ENCODE measurements at places on chromosomes 4 and X.

- no peak for DNase-seq
These were observed 52.9 kb upstream of the HPRT1 start for GRCh38 chrX:134407065-134407376.

- DNase-seq, result no peak
These were observed 161.0 kb upstream of the FAM241A start for GRCh38 chr4:111984169-111984819.

DNA sequence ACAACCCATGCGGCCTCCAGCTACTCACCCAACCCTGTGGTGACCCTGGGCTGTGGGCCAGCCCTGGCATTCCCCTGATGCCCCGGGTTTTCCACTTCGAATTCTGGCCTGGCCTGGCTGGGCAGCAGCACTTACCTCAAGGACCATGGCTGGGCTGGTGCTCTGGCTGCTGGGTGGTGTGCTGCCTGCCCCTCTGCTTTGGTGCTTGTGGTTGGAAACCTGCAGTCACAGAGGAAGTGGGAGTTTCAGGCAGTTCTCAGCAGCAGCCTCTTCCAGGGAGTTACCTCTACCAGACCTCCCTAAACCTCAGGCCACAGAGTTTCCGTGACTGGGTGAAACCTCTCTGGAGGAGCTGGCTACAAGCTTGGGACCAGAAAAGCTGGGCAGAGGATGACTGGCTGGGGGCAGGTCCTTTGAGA, at the start of gene CXCR3:
CXCR3 (minus strand) TSS at position 209 of the 419 bp plus-strand sequence; CDS start at position 147, 62 bp downstream.
- peak; percentile 91 for DNase-seq

- no peak for DNase-seq
These were observed 21.1 kb downstream of the CPZ start for GRCh38 chr4:8613421-8614364.

DNA sequence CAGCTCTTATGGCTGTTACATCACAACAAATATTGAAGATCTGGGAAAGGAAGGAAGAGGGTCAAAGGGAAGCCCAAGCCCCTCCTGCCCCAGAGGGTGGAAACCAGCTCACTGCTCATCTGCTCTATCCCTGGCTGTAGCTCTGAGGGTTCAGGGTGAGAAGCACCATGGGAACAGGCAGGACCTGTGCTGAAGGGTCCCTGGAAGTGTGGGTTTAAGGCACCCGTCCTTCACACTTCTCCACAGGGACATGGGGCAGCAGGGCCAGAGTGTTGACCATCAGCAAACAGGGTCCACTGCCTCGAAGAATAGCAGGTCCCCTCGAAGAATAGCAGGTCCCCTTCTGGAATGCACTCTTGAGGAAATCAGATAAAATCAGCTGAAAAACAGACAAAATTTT, 4.4 kb downstream of the RTL5 start:
- no peak for DNase-seq

- no peak for DNase-seq
These were observed 19.9 kb upstream of the CPLX1 start for GRCh38 chr4:845836-846251.

- peak; percentile 22 for DNase-seq
These were observed 69.5 kb downstream of the PDE5A start for GRCh38 chr4:119559044-119559647.

DNA sequence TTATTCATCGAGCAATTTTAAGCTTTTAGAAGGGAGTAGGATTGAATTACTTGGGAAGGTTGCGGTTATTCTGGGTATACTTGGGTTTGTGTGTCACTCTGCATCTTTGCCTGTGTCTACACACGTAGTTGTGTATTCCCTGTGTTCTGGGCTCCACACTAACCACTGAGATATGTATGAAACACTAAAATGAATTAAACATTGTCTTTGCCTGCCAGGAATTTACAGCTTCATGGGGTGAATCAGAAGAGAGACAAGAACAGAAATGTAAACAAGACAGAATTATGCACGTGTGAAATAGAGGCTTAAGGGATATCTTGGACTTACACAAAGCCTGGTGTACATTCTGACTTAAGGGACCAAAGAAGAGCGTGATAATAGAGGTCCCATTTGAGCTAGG, 228.5 kb downstream of the AFF2 start:
- no peak for DNase-seq

GRCh38 chr4:23219779-23220408, 527.2 kb downstream of the GBA3 start:
- no peak for DNase-seq

DNA sequence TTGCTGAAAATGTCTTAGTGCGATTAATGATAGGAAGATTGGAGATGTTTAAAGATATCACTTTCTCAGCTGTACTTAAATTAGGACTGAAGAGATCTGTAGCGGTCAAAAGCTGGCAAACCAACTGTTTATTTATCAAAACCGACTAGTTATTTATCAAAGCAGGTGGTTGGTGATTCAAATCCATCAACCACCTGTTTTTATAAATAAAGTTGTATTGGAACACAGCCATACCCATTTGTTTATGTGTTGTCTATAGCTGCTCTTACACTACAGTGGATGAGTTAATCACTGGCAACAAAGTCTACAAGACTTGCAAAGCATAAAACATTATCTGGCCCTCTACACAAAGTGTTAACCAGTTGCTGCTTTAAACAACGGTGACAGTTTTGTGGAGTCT, 76.8 kb downstream of the IL15 start:
- DNase-seq, result no peak

DNA sequence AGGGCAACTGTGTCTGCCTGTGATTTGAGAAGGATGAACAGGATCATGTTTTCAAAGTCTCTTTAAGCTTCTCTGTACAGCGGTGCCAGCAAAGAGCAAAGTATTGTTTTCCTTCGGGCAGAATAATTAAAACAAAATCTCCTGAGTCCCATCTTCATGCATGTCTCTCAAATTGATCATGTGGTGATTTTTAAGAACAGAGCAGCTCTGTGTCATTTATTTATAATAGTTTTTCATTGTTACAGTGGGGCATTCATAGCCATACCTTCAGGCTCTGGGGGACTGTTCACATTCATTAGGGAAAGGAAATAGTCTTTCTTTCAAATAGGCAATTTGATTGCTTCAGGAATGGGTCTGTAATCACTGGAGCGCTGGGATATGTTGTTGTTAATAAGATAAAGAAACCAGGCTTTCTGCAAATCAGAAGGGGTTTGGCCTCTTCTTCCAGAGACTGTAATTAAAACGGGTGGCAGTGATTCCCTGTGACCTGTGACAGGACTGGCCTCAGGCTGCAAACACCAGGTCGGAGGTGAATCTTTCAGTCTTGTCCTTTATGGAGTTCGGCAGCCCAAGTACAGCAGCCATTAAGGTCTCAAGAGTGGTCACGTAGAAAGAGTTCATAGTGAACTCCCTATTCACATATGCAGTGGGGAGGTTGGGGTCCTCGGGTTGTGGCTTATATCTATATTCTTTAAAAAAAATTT, 29.3 kb upstream of the CBR4 start:
- no peak for DNase-seq

- DNase-seq, result no peak
These were observed 314.1 kb downstream of the STK32B start for GRCh38 chr4:5365071-5366008.

DNA sequence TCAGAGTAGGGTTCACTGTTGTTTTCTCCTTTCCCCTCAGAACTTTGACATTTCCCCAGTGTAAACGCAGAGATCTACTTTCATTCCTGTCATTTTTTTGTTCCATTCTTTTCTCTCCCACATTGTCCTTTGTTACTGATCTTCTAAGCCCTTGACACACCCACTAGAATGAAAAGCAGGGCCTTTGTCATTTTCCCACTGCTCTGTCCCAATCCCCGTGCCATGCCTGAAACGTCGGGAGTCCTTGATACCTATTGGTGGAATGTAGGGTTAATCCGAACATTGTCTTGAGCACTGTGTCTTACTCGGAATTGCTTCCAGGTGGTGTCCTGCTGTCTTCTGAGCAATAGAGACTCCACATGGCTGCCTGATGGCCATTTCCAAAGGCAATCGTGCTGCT, 887.1 kb upstream of the FRG1 start:
- DNase-seq, result no peak

- no peak for DNase-seq
These were observed 326.5 kb upstream of the GATB start for GRCh38 chr4:152087335-152087734.

DNA sequence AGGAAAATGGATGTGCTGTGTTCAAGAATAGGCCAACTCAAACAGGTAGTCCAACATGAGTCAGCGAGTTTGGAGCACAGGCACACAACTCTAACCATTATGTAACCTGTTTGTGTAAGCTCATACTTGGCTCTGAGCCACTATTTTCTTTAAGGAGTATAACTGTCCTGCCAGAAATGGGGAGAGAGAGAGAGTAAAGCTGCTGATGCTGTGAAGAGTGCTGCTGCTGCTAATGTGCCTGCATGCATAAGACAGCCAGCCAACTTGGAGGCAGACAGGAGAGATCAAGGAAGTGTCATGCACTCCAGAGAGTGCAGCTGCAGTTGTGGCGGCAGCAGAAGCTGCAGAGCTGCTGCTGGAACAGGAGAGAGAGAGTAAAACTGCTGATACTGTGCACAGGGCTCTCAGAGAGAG, 11.7 kb upstream of the STATH start:
- peak; percentile 19 for DNase-seq

DNA sequence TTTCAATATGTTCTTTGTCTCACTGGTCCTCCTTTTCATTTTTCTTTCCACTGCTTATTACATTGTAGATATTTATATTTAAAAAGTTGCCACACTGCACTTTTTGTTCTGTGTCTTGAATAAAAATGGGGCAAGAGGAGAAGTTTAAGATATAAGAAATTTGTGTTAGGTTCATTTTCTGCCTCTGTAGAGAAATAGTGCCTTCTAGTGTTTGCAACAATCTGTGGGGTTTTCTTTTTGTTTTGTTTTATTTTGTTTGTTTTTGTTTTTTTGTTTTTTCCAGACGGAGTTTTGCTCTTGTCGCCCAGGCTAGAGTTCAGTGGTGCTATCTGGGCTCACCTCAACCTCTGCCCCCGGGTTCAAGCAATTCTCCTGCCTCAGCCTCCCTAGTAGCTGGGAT, 20.1 kb upstream of the SMIM14 start:
- DNase-seq, result no peak

DNA sequence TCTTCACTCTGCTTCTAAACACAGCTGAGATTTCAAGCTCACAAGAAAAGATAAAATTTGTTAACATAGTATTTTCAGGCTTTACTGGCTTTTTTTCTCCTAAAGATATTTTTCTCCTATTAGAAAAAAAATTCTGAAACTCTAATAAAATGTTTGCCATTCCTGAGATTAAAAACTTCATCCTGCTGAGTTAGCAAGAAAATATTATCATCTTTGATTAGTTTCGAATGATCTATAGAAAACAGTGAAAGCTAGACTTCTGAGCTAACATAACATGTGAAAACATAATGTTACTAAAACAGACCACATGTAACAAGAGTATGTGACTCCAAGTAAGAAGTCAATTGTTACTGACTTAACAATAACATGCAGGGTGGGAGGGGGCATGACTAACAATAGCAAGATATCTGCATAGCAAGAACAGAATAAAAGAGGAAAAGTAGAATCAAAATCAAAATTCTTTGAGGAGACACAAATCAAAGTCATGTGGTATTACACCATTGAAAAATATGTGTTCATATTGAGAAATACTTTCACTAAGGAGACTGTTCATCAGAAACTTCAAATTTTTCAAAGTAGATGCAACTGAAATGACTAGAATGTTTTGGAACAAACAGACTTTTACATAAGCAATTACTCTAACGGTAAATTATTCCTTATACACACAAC, 14.5 kb downstream of the TBCK start:
- no peak for DNase-seq

DNA sequence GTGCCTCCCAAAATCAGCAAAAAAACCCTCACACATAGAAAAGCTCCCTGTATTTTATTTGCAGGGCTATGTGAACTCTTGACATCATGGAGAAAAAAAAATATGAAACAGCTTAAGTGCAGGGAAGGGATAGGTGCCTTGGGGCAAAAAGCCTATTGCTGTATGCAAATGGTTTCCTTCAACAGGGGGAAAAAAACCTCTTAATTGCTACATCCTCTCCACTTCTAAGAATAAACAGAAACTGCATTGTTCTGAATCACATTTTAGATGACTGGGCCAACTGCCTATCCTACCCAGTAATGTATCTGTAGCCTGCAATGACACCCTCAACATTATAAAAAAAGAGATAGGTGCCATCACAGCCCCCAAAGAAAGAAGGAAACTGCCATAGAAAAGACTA, 229.4 kb upstream of the GALNTL6 start:
- no peak for DNase-seq

DNA sequence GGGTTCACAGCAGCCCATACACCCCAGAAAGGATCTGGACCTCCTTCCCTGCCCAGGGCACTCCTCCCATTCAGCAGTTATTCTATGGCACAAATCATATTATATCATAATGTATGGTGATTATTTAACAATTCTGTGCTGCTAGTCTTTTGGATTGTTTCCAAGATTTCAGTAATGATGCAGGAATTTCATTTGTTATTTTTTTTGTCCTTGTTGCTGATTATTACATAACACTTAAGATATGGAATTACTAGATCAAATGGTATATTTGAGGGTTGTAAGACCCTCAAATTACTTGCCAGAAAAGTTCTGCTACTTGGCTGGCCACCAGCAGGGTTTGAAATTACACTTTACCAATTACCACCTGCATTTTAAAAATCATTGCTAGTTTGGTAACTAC, 36.4 kb downstream of the QDPR start:
- DNase-seq, result no peak

- DNase-seq, result peak; percentile 63
These were observed 30.4 kb downstream of the DDX60L start for GRCh38 chr4:168449719-168450452.

GRCh38 chr4:74638001-74638400, 156.3 kb downstream of the BTC start:
- no peak for DNase-seq

DNA sequence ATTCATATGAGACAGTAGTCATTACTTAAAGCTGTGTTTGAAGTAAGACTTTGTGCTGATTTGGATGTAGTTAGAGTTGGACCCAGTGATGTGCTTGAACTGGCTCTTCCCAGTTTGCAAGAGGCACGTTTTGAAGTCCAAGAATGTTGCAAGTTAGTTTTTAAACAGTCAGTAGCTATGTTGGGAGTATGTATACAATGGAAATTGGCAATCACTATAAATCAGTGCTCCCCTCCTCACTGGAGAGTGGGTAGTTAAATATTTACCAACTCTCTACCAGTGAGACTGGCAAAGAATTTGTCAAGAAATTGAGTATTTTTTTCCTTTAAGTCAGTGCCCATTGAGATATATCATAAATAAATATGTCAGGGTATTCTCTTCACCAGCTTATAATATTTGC, 191.9 kb upstream of the SPRY1 start:
- no peak for DNase-seq

GRCh38 chrX:13898083-13898482, 81.2 kb upstream of the GPM6B start:
- peak; percentile 34 for DNase-seq

GRCh38 chr4:48025005-48025404, 8.4 kb downstream of the NIPAL1 start:
- no peak for DNase-seq

All from activated CD4-positive, alpha-beta T cell treated with anti-CD3 and anti-CD28 coated beads, Interleukin-2, Interleukin-6, amounts not matched to agents 100 ng/mL and 50 ng/mL, durations not matched to agents 16 hours and 8 hours (primary cell).